ENCODE measurements at places on chromosomes 6 and 20. TPM values are rescaled to one million over a fixed set of nuclear protein-coding genes. Genes with fewer than 3 reads are reported as not detected.

SNAP25 gene
- not detected for total RNA-seq

TRIM38 gene
- total RNA-seq = 1.9 TPM

GRCh38 chr6:150695652-150696051 lies 96.0 kb downstream of the PLEKHG1 start:
- DNase-seq = no peak

DNA sequence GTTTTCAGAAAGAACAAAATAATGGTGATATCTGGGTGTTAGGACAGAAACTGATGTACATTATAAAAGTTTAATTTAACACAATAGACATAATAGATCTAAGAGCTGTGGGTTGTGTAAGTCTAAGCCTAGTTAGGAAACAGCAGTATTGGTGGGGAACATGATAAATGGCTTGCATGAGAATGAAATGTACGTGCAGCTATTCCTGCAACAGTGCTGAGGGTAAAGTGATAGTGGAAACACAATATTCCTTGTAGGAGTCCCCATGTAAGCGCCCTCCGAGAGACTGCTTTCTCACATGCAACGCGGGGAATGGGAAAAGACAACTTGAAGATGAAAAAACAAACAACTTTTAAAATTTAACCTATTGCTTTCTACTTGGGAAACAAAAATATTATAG lies 96.6 kb upstream of the TRAF3IP2 start:
- DNase-seq = no peak

- no peak for DNase-seq
Measured at GRCh38 chr6:161444464-161444863, 170.6 kb upstream of the AGPAT4 start.

Data from heart left ventricle (tissue), 16 donors.